ENCODE measurements at places on chromosomes 6 and 20.

- no peak for DNase-seq
These were observed at the start of gene DLGAP4 for GRCh38 chr20:36305602-36306551. TSS of gene DLGAP4 (plus strand) at chr20:36306339. CDS start at chr20:36431718, 125,379 bp downstream.

DNA sequence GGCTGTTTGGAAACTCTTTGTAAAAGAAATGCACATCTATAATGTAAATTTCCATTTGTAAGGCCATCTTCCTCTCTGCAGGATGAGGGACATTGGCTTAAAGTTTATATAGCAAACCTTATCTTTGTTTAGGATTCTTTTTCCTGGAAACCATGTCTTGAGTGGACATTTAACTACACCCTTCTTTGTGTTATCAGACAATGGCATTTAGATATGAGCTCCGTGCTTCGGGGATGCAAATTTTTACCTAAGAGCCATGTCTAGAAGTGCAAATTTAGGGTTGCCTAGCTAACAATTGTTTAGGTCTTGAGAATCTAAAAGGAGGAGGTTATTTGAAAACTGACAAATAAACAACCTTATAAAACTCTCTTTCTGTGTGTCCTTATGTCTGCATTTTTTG is 623.8 kb downstream of the MMUT start:
- no peak for DNase-seq

DNA sequence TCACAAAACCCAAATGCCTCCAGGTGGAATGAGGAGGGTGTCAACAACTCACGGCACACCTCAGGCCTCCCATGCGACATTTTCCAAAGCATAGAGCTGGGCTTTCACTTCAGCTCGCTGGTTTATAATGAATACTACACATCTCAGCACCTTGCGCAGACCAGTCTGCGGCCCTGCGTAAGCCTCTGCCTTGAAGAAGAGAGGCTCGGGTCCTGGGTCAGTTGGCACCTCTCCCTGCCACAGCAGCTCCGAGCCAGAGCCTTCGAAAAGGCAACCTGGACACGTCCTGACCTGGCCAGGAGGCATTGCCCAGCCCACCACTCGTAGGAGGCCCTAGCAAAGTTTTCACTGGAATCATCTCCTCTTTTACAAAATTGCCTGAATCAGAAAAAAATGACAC is 183.0 kb upstream of the AFDN start:
- no peak for DNase-seq

DNA sequence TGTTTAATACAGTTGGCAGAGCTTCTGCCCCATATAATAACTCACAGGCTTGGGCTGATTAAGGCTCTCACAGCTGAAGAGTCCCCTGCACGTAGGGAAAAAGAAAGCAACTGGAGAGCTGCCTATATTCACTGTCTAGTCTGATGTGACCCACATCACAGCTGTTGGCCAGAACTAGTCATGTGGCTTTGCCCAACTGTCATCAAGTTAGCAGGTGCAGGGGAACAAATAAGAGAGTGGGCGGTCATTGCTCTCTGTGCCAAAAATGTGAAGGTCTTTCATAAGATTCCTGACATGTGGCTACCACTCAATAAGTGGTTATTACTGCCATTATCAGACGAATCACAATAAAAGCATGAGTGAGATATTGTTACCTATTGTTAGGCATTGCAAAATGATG is 665.2 kb downstream of the DOK5 start:
- DNase-seq, result no peak

- no peak for DNase-seq
These were observed 7.1 kb upstream of the MYLK2 start for GRCh38 chr20:31811796-31812728.

DNA sequence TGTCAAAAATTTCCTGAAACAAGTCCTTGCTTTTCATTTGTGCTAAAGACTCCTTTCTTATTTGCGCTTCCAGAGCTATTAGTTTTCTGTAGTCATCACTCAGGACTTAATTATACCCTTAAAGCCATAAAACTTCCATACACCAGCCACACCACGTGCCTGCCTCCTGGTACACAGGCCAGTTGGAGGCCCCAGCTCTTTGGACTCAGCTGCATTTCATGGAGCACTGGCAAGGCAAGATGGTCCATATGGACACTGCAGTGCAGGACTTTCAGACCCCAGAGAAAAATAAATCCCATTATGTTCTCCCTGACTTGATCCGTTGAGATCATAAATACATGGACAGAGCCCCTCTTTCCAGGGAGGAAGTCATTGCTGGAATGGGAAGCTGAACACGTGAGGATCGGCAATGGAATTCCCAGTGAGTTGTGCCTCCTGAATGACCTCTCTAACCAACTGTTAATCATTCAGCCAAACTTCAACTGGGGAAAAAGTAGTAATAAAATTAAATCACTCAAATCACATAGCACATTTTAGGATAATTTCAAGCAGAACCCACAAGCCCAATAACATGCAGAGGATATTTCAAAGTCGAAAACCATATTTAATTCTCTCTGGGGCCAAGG is 173.1 kb downstream of the HACE1 start:
- DNase-seq, result no peak

GRCh38 chr6:47789553-47789952 is 7.7 kb downstream of the OPN5 start:
- no peak for DNase-seq

DNA sequence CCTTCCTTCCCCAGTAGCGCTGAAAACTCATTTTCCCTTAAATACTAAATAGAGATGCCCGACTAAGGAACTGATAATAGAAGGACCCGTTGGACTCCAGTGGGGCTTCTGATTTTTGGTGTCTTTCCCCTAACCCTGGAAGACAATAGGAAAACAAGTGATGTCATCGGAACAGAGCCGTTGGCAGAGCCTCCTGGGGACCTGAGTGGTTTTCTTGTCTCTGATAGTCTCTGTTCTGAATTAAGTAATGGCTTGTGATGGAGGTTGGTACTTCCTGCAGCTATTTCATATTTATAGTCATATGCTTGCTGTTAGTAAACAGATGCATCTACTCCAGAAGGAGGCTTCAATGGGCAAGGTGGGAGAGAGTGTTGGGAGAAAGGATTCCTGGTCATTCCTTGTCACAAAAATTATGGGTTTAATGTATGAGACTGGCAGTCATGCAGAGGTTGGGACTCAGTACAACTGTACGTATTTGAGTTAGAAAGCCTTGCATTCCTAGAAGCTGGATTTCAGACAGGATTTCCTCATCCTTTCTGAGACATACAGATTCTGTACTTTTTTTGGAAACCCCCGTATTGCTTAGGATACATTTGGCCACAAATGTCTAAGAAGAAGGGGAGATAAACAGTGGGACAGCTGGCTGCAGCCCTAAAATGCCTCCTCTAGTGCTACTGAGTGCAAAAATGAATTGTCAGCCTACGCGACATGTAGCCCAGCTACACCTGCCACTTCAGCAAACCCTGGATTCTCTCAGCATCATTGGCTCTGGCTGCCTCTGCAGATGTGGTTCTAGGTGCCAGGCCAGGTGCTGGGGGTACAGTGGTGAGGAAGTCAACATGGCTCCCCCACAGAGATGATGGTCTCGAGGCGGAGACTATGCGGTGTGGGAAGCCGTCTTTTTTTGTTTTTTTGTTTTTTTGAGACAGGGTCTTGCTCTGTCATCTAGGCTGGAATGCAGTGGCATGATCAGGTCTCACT is 38.1 kb downstream of the CDS2 start:
- DNase-seq, result no peak

DNA sequence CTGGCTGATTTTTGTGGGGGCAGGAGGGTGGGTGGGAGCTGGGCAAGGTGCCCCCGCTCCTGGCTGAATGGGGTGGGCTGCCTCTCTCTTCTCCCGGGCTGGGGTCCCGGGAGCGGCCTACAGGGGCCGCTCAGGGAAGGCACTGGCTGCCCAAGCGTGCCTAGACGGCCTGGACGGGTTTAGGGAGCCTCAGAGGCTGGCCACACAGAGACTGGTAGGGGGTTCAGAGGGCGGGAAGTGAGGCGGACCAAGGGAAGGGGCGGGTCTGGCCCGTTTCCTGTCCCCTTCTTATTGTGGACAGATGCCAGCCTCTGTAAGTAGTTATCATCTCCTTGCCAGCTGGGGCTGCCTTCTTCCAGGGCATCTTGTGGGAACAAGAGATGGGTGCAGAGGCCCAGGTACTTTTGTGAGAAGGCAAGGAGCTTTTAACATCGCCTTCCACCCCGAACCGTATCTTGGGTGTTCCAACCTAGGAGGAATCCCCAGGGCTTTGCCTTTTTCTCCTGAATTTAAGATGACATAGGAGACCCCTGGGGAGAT is 437 bp downstream of the CD40 start:
- DNase-seq, result no peak

- no peak for DNase-seq
These were observed 25.4 kb downstream of the SEC63 start for GRCh38 chr6:107932580-107932979.

GRCh38 chr20:47735412-47736400 is 49.6 kb downstream of the SULF2 start:
- no peak for DNase-seq

- no peak for DNase-seq
These were observed 115.4 kb downstream of the SCAF8 start for GRCh38 chr6:154848580-154848979.

DNA sequence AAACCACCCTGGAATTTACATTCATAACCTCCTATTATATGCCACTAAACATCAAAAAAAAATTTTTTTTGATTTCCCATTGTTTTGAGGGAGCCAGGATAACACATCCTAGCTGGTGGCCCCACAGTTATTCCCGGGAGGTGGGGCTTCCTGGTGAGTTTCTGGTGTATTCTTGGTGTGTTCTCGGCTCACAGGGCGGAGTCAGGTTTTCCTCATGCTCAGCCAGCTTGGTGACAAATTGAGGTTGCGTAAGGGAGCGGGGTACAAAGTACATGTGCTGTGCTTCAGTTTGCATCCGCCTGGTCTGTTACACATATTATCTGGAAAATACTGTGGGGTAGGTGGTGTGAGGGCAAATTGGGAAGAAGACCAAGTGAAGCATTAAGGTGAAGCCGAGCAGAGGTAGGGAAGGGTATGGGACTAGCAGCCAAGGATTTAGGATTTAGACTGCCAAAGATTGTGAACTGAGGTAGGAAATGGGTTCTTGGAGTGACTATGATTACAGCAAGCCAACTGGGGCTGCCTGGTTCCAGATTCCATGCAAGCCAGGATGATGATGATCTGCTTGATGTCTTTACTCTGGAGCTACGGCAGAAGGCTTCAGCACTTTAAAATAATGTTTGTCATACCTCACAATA is 46.2 kb upstream of the EEF1A1 start:
- DNase-seq, result no peak

- no peak for DNase-seq
These were observed 928.9 kb downstream of the EYS start for GRCh38 chr6:64777941-64778785.

GRCh38 chr6:163147994-163148393 is 266.5 kb upstream of the QKI start:
- DNase-seq, result no peak

GRCh38 chr20:19486446-19486845 is 271.6 kb upstream of the RIN2 start:
- DNase-seq, result no peak

DNA sequence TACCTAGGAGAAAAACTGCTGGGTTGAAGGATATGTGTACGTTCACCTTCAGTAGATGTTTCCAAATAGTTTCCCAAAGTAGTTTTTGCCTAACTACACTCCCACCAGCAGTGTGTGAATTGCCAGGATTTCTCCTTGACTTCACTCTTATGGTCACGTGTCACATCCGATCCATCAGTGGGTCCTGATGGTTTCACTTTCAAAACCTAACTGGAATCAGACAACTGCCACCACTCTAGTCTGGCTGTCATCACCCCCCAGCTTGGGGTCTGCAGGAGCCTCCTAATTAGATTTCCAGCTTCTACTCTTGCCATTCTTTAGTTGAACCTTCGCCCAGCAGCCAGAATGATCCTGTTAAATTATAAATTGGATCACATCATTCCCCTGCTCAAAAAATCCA is 8.5 kb upstream of the SLC12A5 start:
- no peak for DNase-seq

DNA sequence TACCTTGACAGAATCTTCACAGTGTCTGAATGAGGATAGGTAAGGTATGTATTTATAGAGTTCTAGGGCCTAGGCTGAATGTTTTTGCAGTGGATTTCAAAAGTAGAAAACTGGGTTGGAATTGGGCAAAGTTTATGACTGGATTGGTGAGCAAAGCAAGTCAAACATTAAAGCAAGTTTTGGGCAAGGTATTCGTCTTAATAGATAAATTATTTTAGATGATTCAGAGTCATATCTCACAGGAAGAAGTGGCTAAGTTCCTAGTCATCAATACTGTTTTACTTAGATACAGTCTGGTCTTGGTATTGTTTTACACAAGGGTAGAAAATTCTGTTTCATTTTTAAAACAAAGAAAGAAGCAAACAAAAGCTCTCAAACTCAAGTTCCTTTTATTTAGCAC is 284.1 kb upstream of the EPHA7 start:
- DNase-seq, result no peak

GRCh38 chr20:7940341-7940740 is at the start of gene HAO1:
TSS of gene HAO1 (minus strand) at chr20:7940458. CDS start at chr20:7940422, 36 bp downstream.
- DNase-seq, result no peak

DNA sequence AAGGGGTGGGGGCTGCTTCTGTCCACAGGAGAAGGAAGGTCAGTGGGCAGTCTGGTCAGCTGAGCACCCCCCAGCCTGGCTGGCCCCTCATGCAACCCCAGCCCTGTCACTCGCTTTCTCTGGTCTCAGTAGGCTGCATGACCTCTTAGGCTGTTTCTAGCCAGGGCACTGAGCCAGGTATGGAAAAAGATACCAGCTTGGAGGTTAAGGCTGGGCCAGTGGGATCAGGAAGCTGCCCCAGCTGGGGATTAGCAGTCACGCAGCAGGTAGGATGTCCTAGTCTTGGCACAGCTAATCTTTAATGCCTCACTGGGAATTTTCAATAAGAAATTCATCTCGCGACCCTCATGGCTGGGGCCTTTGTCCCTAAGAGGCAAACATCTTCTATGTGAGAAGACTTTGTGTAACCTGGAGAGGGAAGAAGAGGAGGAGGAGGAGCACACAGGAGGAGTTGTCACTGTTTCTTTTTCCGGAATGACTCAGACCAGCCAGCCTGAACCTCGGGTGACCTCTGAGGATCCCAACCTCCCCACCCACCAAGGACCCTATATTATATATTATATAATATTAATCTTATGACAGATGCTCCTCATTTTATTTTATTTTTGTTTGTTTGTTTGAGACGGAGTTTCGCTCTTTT is 2.4 kb upstream of the BPIFA2 start:
- no peak for DNase-seq

GRCh38 chr6:80440496-80441115 is 334.1 kb downstream of the BCKDHB start:
- no peak for DNase-seq

- DNase-seq, result no peak
These were observed 1164.5 kb upstream of the CITED2 start for GRCh38 chr6:140538926-140539325.
